Fibroblast of skin of right biceps (primary cell): ENCODE measurements at places on chromosomes 2 and 18.

- no peak for DNase-seq
Measured at GRCh38 chr2:88713408-88713807, 21.9 kb downstream of the RPIA start.

DNA sequence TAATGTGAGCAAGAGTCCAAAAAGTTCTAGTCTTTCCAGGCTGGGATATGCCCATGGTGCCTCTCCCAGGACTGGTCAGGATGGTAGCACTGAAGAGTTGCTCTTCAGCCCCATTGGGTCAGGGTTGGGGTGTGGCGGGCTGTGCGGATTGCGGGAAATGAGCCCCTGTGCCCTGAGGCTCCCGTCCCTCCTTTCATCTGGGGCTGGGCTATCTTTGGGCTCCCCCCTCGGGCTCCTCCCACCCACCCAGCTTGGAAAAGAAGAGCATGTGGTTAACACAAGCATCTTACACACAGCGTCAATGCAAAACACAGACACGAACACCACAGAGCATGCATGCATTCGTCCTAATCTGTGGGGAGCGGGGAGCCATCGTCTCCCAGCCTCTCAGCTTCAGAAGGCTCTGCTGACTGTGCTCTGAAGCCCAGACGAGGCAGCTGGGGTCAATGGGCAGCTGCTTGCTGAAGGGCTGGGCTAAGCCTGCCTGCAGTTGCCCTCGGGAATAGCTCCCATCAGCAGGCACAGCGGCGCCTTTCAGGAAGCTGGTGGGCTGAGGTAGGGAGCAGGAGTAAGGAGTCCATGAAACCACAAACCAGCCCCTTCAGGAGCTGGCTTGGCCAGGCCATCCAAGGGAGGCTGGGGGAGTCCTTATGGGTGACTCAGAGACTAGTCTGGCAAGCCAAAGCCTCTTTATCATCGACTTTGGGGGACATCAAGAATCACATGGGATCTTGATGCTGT is 112.9 kb downstream of the CLIP4 start:
- peak; percentile 90 for DNase-seq

DNA sequence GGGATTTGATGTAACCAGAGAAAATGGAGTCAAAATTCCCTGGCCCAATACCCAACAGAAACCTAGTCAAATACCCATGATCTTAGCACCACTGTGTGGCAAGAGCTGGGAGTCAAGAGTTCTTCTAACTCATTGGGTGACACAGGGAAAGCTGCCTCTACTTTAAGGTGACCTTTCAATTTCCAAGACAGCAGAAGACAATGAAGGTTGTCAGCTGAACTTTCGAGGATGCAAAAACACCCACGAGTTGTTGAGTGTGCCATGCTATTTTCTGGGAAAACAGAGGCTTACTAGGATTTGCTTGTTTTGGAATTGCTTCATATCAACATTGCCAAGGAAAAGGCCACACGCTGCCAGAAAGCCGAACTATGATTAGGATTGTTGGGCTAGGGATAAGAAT is 61.6 kb upstream of the CYRIA start:
- no peak for DNase-seq

- no peak for DNase-seq
Measured at GRCh38 chr2:33288011-33288410, 188.4 kb upstream of the RASGRP3 start.

- no peak for DNase-seq
Measured at GRCh38 chr2:190893157-190893556, 12.5 kb downstream of the GLS start.

DNA sequence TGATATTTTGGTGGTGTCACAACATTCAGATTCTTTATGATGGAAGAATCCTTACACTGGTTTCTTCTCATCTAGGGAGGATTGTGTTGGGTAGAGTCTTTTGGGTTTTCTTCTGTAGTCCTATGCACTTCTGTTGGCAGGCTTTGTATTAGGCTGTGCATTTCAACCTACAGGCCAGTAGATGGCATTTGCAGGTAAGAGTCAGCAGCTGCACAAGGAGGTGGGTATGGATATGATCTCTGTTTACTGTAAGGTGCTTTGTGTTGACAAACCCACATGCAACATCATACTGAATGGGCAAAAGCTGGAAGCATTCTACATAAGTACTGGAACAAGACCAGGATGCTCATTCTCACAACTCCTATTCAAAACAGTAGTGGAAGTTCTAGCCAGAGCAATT is 656.8 kb downstream of the METTL4 start:
- DNase-seq: no peak

DNA sequence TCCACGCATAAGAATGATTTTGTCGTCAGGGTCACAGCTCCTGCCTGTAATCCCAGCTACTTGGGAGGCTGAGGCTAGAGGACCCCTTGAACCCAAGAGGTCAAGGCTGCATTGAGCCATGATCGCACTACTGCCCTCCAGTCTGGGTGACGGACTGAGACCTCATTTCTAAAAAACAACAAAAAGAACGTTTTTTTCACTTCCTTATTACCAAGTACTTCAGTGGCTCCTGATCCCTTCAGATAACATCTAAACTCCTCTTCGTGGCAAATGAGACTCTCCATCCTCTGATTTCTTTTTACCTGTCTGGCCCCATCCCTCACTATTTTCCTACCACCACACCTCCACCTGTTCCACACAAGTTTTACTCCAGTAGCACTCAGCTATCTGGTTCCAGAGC is 105.4 kb upstream of the TLK1 start:
- no peak for DNase-seq

GRCh38 chr2:196836440-196836839 is 27.3 kb upstream of the C2orf66 start:
- DNase-seq: peak; percentile 10

DNA sequence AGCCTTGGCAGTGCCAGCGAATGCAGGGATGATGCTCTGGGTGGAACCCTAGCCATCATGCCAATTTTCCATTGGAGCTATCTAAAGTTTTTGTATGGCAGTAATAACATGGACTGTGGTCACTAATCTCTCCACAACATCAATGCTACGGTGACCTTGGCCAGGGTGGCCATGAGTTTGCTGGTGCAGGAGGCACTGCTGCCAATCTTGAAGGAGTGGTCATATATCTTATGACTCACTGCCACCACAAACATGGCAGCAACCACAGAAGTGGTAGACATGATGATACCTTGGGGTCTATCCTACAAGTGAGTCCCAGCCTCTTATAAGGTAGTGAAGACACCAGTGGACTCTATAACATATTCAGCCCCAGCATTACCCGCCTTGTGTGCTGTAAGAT is 104.6 kb downstream of the EVA1A start:
- DNase-seq: no peak

DNA sequence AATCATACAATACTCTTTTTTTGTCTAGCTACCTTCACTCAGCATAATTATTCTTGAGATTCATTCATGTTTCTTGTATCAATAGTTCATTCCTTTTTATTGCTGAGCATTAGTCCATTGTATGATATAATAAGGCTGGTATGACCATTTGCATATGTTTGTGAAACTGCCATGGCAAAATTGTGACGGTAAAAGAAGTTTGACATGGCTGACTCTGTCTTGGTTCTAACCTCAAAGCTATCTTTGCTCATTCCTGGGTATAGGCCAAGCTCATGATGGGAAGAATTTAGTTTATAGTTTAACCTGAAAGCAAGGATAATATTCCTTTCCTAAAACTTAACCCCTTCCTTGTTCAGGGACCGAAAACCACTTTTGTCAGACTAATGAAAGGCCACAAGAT is 46.4 kb downstream of the COMMD1 start:
- no peak for DNase-seq

DNA sequence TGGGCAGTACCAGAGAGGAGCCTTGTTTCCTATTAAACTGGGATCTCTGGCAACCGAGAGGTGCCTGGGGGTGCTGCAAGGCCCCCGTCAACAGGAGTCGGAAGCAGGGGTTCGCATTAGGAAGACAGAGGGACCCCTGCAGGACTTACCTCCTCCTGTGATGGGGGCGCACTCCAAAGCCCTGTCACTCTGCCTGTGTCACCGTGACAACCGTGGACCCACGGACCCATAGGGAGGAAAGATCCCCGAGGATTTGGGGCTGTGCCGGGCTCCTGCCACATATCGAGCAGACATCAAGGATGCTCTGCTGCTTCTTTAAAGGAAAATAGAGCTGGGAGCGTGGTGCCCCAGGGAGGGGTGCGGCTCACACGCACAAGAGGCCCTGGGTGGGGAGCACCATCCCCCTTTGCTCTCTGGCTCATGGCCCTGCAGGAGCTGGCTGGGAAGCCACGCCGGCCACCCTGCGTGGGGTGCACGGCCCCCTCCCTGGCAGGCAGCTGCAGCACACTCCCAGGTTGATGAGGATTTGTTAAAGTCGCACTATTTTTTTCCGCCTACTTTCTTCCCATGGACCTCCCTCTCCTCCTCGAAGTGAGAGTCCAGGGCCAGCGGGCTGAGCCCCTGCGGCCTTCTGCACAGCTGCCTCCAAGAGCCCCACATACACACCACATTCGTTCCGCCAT is 167.5 kb downstream of the TWIST2 start:
- no peak for DNase-seq

DNA sequence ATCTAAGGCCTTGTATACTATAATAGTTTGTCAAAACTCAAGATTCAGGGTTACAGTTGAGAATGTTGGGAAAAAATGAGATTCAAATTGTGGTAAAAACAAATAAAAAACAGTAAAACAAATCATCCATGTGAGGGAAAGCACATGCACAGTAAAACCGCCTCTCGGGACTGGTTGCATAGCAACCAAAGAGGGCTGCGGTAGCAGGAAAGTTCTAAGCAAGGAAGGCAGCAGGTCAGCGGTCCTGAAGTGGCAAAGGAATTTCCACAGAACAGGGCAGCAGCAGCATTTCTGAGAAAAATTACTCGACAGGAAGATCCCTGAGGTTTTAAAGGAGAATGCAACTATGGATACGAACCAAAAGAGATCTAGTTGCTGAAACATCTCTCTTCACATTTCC is 93.7 kb downstream of the DYNAP start:
- DNase-seq: peak; percentile 46

DNA sequence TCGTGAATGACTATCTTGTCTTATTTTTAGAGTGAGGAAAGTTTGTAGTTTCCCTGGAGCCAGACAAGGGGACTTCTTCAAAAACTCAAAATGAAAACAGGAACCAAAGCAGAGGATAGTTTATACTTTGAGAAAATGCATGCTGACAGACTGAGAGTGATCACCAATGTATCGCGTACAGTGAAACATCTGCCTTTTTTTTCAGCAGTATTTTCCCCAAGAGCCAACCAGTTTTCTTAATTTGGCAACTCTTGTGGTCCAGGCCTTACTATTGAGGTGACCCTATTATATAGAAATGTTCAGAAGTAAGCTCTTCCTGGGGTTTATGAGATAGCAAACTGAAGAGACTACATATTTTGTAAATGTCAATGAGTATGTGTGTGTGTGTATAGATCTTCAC is 153.7 kb upstream of the VRK2 start:
- no peak for DNase-seq

DNA sequence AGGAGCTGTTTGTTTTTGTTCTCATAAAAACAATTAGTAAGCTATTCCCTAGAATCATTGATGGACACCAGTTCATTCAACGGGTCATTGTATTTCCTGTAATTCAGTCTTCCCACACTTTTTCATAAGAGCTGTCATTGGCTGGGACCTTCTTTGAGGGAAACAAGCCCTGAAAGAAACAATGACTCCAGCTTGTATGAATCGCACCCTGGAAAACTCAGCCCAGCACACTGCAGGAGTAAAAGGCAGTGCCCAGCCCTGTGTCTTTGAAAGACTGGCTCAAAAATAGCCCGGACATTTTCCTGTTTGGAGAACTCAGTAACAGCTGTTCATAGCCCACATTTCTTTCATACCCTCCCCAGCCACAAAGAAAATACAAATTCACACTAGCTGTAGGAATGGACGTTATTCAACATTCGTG is 81.5 kb downstream of the NCKAP5 start:
- DNase-seq: no peak

GRCh38 chr2:110772383-110772755 is 40.0 kb downstream of the ACOXL start:
- DNase-seq: no peak

DNA sequence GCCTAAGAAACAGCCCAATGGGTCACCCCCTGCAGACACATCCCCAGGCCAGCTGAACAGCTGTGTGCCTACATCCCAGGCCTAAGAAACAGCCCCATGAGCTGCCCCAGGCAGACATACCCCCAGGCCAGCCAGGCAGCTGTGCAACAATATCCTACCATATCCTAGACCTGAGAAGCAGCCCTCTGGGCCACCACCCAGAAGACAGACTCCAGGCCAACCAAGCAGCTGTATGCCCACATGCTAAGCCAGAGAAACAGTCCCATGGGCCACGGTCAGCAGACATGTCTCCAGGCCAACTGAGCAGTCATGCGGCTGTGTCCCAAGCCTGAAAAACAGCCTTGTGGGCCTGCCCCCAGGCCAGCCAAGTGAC is 205.5 kb downstream of the ATAD2B start:
- DNase-seq: no peak

DNA sequence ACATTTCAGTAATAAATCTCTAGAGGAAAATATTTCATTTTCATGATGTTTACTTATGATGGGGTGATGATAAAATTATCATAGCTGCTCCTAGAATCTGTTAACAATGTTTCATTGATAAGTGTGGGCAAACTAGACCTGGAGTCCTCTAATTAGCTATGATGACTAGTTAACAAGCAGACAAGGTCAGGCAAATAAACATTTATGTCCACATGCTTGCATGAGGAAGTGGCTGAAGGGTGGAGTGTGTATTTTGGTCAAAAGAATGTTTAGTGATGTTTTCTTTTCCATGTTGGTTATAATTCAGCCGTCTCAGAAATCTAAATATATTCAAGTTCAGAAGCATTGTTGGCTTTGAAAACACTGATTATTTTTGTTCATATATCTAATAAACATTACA is 99.9 kb upstream of the FN1 start:
- peak; percentile 41 for DNase-seq

DNA sequence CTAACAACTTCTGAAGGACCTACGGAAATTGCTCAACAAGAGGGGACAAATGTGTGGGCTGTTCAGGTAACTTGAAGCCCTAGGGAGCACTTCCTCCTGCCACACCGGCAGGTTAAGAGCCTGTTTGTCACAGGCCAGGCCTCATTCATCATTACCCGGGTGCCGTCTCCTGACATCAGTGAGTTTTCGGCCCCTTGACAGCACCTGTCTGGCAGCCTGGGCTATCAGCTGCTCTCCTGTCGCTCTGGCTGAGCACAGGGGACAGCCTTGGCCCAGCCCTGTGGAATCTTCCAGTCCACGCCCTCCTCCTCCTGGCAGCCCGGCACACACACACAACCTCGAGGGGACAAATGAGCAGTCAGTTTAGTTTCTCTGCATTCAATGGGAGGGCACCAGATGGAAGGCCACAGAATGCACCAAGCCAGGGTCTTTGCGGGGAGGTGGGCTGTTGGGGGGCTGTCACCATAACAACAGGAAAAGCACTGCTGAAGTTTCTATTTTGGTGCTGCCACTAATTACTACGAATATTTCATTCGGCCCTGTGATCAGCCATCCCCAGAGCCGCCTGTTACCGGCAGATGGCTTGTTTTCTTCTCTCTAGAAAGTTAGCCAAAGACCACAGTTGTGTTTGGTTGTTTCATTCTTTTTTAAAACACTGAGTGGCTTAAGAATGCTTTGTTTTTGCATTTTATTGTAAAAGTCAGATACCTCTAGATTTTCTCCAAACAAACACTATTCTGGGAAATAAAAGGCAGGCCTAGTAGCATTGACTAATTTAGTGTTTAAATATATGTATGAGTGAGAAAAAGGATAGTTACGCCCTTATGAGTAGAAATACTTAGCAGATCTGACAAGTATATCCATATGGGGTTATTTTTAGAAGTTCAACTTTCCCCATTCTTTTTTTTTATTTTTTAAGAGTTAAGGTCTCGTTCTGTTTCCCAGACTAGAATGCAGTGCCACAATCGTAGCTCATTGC is 189.9 kb upstream of the NDUFV2 start:
- DNase-seq: no peak
